ENCODE measurements at places on chromosomes 7 and 10.

DNA sequence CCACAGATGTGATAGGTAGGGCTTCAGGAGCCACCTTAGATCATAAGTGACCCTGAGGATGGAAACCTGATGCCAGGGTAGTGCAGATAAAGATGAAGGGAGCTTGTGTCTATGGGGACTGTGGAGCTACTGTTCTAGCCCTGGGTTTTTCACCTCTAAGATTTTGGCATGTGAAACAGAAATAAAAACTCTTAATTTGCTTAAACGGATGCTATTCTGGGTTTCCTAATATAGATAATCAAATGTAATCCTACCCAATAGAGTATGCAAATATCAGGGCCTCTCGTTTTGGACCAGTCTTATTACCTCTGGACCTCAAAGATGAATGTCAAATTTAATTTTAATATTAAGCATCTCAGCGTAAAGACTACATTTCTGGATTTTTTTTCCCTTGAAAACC lies 49.3 kb downstream of the ABCB4 start:
- no peak for DNase-seq

DNA sequence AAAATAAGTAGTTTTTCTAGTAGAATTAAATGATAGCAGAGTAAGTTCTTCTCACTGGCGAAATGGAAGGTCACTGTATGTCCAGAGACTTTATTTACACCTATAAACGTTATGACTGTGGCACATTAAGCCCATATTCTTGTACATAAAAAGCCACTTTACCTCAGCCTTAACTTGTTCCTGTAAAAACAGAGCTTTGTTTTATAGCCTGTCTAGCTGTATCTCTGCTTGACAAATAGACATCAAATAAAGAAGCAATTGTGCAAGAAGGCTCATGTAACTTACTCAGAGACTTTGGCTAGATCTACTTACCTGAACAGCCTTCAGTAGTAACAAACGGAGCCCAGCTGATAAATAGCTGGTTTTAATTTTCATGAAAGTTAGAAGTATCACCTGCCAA lies 324.1 kb upstream of the BMPER start:
- no peak for DNase-seq

GRCh38 chr7:128025380-128025779 lies 5.9 kb downstream of the LRRC4 start:
- DNase-seq, result no peak

DNA sequence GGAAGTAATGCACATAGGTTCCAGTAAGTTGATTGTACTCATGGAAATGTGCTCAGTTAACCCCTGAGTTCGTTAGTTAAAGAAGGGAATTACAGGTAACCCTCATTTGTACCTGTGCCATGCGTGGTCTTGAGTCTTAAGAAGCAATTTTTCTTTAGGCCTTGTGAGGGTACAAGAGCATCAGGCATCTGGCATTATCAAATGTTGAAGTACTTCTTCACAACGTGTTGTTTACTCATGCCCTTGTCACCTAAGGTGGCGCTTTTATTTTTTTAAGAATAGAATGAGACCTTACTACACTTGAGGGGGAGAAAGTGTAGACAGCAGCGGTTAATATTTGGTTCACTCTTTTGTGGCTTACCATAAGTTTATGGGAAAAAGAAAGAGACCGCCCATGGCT lies 167.1 kb downstream of the VTI1A start:
- DNase-seq, result no peak

GRCh38 chr10:44956717-44957706 lies 2.6 kb upstream of the RASSF4 start:
- DNase-seq, result no peak

Measured in activated CD4-positive, alpha-beta T cell treated with anti-CD3 and anti-CD28 coated beads, Interleukin-2, amount 50 U/mL, for 24 hours (primary cell).